ENCODE measurements at places on chromosomes 5 and 9.

DNA sequence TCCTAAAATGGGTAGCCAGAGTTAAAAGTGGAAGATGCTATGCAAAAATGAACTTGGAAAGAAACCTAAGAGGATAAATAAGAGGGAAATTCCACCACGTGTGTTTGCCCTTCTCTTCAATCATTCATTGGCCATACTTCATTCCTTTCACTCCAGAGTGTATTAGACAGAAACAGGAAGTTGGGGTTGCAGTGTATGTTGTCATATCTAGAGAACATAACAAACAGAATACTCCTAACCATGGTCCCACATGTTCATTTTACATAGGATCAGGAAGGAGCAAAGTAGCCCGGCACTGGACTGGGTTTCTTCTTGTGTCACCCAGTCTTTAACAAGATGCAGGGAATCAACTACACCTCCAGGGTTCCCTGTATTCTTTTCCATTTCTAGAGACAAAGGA, 7.6 kb upstream of the GPBP1 start:
- DNase-seq = no peak

DNA sequence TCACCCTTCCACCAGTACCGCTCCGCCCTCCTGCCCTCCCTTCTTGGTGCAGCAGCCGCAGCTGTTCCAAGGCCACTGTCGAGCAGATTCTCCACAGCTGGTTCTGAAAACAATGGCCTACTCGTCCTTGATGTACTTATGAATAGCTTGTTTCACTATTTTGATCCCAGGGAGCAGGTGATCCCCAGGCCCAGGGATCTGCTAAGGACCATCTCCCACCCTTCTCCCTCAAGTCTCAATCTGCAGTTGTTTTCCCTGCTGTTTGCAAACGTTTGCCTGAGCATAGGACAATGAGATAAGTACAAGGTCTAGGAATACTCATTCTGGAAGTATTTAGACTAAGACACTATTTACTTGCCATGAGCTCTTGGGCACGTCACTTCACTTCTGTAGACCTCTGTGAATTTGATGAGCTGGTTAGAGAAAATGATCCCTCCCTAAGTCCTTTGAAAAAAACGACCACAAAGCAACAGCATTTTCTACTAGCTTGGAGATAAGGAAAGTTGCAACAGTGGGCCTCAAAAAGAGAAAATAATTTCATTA, 1.8 kb downstream of the LURAP1L start:
- DNase-seq = no peak

DNA sequence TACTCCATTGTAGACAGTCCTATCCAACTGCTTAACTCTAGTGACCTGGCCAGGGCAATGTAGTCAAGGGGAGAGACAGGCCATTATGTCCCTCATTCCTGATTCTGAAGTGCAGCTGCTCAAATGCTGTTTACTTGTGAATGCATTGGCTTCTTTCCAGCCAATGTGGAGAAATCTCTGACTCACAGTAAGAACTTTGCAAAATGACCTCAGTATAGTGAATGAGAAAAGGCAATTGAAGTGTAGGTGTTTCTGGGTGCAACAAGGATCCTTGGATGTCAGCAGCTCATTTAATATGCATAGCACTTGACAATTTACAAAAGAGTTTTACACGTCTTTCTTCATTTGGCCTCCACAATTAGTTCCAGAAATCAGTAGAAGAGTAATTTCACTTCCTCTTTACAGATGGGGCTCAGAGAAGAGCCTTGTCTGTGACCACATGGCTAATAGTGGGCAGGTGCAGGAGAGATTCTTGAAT, 367.2 kb downstream of the OSTF1 start:
- DNase-seq = no peak

DNA sequence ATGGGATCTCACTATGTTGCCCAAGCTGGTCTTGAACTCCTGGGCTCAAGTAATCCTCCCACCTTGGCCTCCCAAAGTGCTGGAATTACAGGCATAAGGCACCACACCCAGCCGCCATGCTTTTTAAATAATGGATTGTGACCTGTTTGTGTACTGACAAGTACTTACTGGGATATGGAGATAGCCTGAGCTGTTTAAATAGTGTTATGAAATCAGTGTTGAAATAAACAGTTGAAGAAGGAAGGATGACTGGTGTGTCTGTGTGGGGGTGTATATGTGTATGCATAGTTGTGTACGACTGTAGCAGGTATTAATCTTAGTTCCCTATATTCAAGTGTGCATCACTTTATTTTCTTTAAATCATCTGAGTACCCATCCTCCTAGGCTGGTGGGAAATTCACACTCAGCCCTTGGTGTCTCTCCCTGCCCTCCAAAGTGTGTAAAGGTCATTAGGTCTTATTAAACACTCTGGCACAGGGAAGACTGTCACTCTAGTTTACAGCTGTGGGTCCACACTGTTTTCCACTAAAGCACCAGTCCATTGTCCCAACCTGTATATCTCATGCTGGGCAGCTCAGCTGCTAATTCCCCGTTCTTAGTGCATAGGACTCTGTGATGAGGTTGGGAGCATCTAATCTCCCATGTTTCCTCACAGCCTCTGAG, 91.0 kb downstream of the SNX18 start:
- DNase-seq = no peak

DNA sequence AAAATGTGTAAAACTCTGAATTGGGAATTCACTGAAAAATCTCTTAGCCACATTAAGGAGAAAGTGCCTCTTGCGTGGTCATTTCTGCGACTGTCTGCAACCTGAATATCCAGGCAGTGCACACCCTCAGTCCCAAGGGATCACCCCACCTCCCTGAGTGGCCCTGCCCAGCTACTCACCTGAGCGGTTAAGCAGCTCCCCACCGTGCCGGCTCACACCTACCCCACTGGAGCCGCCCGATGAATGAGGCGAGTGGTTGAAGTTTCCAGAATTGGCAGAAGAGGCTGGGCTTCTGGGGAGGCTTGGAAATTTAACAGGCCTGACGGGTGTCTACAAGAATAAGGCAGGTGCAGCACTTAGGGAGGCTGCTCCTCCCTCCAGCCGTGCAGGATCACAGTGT, 25.6 kb downstream of the ANKS6 start:
- DNase-seq = no peak

DNA sequence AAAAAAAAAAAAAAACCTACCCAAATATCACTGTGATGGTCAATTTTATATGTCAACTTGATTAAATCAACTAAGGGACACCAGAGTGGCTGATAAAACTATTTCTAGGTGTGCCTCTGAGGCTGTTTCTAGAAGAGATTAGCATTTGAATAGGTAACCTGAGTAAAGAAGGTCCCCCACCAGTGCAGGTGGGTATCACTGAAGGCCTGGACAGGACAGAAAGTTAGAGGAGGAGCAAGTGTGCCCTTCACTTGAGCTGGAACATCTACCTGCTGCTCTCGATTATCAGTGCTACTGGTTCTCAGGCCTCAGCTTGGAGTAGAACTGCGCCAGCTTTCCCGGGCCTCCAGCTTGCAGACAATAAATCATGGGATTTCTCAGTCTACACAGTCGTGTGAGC, 88.7 kb downstream of the TLE1 start:
- no peak for DNase-seq

GRCh38 chr5:1545805-1546355, 22.1 kb upstream of the LPCAT1 start:
- DNase-seq = no peak

- DNase-seq = no peak
Observed at GRCh38 chr9:82784589-82784988, 278.4 kb downstream of the RASEF start.

DNA sequence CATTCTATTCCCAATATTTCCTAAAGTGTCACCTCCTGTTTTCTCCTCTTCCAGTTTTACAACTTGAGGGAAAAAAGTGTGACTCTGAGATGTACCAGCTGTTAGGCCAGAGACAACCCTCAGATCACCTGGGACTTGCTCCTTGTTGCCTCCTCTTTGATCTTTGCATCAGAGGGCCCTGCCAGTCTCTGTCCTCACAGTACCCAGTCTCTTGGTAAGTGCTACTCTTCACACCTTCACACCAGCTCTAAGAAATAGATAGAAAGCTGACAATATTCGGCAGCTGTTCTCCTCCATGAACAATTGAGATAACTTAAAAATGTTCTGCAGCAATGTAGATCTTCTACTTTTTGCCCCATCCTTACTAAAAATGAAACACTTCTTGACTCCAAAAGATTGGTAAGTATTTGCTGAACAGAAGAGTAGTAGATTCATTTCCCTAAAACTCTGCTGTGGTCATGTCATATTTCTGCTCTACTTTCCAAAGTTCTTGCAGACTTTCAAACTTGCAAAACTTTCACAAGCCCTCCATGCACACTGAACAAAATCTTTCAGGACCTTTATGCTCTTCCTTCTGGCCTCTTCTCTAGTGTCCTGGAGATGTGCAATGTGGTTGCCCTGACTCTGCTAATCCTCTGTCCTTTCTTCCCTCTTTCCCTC, 188.6 kb downstream of the SNX18 start:
- no peak for DNase-seq

DNA sequence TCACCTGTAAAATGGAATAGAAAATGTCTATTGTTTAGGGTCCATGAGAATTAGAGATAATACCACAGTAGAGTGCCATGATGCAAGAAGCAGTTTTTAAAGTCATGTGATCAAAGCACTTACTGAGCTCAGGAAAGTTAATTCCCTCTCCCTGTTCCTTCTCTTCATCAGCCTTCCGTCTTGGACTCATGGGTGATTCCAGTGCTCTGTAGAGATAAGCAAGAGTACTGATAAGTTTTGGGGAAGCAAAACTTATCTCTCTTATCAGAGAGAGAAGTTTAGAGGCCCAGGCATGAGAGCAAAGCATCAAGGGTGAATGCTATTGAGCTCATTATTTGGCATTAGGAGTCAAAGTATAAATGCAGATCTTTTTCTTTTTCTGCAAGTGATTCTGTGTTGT, 410.1 kb downstream of the AGTPBP1 start:
- DNase-seq = no peak

DNA sequence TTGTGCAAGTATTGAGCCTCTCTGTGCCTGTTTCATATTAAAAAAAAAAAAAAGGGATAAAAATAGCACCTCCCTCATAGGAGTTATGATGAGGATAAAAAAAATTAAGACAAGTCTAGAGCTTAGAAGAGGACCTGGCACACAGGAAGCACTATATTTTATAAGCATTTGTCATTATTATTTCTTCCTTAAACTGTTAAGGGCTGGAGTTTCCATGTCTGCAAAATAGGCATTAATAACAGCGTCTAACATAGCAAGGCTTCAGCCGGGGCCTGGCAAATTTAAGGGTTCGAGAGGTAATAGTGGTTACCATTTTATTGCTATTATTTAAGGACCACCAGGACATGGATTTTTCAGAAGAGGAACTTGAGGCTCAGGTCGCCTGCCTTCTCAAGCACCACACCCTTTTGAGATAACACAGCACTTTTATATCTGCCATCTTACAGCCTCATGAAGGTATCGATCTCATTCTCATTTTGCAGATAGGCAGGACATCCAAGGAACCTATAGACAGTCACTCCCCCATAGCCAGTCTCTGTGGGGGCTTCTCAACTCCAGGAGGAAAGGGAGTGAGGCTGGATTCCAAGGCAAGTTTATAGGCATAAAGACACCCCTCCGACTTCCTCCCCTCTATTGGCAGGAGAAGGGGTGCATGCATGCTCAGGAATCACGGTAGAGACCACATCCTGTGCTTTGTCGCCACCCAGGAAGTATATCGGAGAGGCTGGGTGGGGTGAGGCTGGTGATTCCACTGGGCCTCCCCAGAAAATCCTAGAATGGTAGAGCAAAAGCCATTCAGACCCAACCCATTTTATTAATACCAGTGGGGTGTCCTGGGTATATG, 2.4 kb downstream of the ANXA6 start:
- no peak for DNase-seq

DNA sequence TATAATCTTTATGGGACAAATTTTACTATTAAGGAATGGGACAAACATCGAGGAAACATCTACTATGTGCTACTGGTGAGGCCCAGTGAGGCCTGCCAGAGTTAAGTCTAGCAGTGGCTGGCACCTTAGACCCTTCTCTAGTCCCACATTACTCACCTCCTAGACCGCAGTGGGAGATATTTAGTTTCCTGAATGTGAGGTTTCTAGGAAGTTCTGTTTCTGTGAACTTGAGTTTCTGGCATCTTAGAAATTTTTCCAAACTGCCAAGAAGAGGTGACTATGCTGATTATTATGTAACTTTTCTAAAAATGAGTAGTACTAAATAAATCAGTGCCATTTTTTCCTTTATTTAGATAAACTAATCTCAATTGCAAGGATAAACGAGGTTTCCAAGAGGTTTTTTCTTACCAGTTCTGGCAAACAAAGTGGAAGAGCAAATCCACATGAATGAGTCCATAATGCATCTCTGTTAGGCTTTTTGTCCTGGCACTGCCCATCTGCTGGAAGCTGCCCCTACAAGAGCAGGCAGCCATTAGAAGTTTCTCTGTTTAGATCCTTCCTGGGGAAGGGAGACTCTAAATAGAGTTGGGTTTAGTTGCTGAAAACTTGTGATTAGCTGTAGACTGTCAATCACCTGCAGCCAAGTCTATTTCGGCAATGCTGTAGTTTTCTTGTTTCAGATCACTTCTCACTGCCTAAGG, 348.7 kb downstream of the MAN2A1 start:
- no peak for DNase-seq

- no peak for DNase-seq
Observed at GRCh38 chr5:175710326-175710725, 52.5 kb downstream of the HRH2 start.

DNA sequence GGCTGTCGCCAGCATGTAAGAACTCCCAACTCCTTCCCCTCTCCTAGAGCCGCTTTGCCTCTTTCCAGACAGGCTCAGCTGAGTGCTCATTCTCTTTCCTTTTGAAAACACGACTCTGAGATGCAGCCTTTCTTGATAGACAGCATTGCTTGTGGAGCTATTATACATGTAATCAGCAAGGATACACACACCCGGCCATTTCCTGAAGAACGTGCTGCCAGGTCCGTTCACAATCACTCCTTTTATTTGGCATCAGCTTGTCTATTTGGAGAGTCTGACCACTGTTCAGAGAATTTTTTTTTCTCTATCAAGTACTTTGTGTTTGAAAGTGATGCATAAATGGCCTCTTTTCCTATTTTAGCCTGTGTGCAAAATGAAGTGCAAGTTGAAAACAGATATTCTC, 328.7 kb downstream of the MARCHF11 start:
- no peak for DNase-seq

GRCh38 chr5:37723162-37723961, 116.5 kb downstream of the GDNF start:
- DNase-seq = no peak

DNA sequence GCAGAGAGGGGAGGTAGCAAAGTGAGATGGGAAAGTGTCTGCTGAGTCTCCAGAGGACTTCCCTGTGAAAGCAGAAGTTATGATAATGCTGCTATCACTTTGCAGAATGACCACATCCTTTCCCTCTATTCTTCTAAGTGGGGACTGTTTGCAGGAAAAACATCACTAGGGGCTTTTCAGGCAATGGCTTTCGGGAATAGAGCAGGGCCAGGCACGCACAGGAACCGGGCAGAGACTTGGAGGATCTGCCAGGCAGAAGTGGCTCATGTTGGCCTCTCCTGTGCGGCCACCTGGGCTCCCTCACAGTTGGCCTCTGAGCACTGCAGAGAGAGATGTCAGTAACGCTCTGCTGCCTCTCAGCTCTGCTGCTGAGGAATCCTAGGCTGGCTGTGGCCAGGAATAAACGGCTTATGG, 214.7 kb downstream of the MAST4 start:
- DNase-seq = no peak
